ENCODE measurements at places on chromosomes 16 and 17. TPM values are rescaled to one million over a fixed set of nuclear protein-coding genes. Genes with fewer than 3 reads are reported as not detected.

- peaks cover 9% of the 10 kb centered on the region for H3K4me1 ChIP-seq
- H3K27ac ChIP-seq = no peak overlapping the region
- no peak overlapping the region for H3K4me3 ChIP-seq
- no peaks in the 10 kb centered on the region for H3K27me3 ChIP-seq
Observed at GRCh38 chr17:16980813-16981731, 9.2 kb upstream of the TNFRSF13B start.

DNA sequence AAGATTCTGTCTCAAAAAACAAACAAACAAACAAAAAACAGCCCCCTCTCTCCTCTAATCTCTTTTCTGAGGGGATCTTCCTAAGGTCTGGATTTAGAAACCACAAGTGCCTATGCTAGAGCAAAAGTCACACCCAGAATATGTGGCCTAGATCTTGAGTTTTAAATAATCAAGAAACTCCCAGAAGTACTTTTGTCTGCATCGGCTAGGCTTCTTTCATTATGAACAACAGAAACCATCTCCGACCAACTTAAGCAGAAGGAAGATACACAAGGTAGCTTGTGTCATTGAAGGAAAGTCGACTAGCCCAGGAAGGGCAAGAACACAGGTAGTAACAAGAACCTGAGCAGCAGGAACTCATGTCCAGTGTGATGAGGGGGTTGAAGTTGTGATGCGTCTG, 73.9 kb upstream of the KIFC3 start:
- H3K4me1 ChIP-seq = peaks cover 10% of the 10 kb centered on the region
- H3K27me3 ChIP-seq = peaks cover 15% of the 10 kb centered on the region
- no peaks in the 10 kb centered on the region for H3K36me3 ChIP-seq
- H3K27ac ChIP-seq = no peak overlapping the region

GRCh38 chr17:14302091-14302430, 1.2 kb downstream of the HS3ST3B1 start:
- H3K36me3 ChIP-seq = peaks cover 6% of the 10 kb centered on the region
- DNase-seq = peak; percentile 79
- peaks cover 59% of the 10 kb centered on the region for H3K4me1 ChIP-seq

DNA sequence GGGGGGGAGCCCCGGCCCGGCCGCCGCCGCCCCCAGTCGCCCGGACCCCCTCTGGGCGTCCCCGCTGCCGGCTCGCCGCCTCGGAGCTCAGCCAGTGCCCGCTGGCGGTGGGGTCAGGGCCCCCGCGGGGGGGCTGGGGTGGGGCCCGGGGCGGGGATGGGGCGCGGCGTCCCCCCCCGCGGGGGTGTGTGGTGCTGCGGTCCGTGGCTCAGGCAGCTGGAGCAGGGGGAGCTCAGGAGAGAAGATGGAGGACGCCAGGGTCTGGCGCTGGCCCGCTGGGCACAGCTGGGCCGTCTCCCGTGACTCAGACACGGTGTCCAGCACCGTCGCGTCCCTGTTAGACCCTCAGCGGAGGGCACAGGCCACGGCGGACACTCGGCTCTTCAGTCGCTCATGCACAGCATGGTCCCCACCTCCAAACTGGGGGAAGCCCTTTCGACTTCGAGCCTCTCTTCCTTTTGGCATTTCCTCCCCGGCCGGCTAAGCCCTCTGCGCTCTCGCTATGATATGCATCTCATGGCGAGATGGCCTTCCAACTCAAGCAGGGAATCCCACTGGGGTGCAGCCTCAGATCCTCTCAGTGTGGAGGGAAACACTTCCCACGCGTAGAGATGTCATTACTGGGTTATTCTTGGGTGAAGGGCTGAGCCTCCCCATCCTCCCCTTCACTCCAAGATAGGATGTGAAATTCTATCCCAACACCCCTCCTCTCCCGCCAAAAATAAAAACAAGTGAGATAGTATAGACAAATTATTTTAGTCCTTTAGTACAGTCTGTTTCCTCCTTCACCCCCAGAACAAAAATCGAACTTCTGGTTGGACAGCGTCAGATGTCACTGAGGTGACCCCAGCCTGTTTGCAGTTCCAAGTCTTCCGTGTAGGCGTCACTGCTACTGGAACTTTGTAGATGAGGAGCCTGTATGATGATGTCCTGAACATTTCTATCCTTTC, 522 bp upstream of the VEZF1 start:
- peaks cover 53% of the 10 kb centered on the region for H3K4me1 ChIP-seq
- no peaks in the 10 kb centered on the region for H3K27me3 ChIP-seq
- H3K27ac ChIP-seq = peak overlapping the region; percentile 87

- DNase-seq = no peak
- peaks cover 36% of the 10 kb centered on the region for H3K4me1 ChIP-seq
- no peak overlapping the region for H3K27ac ChIP-seq
- no peak overlapping the region for H3K4me3 ChIP-seq
- H3K36me3 ChIP-seq = no peaks in the 10 kb centered on the region
Observed at GRCh38 chr16:17303101-17303500, 167.7 kb downstream of the XYLT1 start.

TAC4 gene
- total RNA-seq = not detected

MTSS2 gene
- total RNA-seq = 0.29 TPM

- no peak overlapping the region for H3K27ac ChIP-seq
- no peaks in the 10 kb centered on the region for H3K36me3 ChIP-seq
- no peaks in the 10 kb centered on the region for H3K4me1 ChIP-seq
- DNase-seq = no peak
- H3K27me3 ChIP-seq = peaks cover 15% of the 10 kb centered on the region
- H3K4me3 ChIP-seq = no peak overlapping the region
Observed at GRCh38 chr17:19541445-19541844, 7.8 kb downstream of the SLC47A1 start.

ZNF423 gene
- not detected for total RNA-seq
